ENCODE measurements at places on chromosomes 4 and X.

GRCh38 chrX:129808829-129809796 lies 29.4 kb downstream of the SASH3 start:
- DNase-seq, result no peak

DNA sequence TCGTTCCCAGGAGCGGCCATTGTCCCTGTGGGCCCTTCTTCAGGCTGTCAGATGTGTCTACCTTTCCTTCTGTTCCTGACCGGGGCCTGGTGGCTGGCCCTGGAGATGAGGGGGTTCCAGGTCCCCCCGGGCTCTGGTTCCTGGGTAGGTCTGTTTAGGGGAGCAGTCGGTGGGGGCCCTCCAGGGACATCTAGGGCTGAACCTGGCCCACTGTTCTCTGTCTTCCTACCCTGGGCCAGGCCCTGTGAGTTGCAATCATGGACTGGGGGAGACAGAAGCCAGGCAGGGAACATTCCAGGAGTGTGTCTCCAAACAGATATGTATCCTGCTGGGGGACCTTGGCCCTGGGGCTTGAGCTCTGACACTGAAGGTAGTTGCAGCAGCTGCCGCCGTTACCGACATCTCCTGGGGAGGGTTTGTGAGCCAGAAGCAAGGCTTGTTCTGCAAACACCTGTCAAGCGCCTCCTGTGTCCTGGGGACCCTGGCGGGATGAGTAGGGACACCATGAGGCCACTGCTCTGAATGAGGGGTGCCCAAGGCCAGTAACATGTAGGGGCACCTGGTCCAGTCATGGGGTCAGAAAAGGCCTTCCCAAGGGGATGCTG lies 49.5 kb upstream of the ADRA2C start:
- no peak for DNase-seq

DNA sequence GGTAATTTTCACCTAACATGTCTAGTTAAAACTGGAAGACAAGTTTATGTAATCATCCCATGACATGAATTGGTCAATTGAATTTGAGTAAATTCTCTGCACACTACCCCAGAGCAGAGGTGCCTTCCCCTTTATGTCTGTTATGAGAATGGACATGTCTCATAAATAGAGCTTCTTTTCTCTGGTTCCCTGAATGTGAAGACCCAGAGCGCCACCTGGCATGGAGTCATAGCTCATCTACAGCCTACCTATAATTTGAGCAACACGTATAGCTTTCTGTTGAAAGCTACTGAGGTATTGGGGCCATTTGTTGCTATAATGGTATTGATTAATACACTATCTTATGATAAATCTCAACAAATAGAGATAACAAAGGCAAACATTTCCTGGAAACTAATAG lies 626.5 kb upstream of the GALNTL6 start:
- DNase-seq, result no peak

DNA sequence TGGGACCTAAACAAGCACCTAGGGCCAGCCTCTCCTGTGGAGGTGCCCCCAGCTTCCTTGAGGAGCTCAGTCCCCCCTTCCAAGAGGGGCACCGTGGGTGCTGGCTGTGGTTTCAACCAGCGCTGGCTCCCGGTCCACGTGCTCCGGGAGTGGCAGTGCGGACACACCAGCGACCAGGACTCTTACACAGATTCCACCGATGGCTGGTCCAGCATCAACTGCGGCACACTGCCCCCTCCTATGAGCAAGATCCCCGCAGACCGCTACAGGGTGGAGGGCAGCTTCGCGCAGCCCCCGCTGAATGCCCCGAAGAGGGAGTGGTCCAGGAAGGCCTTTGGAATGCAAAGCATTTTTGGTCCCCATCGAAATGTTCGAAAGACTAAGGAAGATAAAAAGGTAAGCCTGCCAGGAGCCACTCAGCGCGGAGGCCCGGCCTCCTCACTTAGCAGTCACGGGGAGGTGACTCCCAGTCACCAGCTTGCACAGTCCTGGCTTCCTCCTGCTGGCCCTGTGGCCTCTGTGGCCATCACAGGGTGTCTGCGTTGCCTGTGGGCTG lies 24.9 kb downstream of the RGS12 start:
- no peak for DNase-seq
